Right renal pelvis (tissue), 4 donors: ENCODE measurements at places on chromosomes 1 and 21. TPM values are rescaled to one million over a fixed set of nuclear protein-coding genes. Genes with fewer than 3 reads are reported as not detected.

RAB3B gene
- 4.4 TPM for polyA plus RNA-seq

RIPPLY3 gene
- polyA plus RNA-seq, result 2.1 TPM

- DNase-seq, result no peak
Observed at GRCh38 chr1:17121881-17122280, 2.6 kb upstream of the PADI2 start.

DNA sequence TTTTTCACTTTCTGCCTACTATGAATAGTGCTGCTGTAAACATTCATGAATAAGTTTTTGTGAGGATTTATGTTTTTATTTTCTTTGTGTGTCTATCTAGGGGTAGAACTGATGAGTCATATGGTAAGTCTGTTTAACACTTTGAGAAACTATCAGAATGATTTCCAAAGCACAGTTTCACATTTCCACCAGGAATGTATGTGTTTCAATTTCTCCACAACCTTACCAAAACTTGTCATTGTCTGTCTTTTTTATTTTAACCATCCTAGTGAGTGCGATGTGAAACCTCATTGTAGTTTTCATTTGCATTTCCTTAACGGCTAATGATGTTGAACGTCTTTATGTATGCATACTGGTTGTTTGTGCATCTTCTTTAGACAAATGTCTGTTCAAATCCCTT, 23.5 kb downstream of the RNASEL start:
- DNase-seq, result no peak

GRCh38 chr21:44484498-44485253, 29.4 kb downstream of the LRRC3 start:
- no peak for DNase-seq

DNA sequence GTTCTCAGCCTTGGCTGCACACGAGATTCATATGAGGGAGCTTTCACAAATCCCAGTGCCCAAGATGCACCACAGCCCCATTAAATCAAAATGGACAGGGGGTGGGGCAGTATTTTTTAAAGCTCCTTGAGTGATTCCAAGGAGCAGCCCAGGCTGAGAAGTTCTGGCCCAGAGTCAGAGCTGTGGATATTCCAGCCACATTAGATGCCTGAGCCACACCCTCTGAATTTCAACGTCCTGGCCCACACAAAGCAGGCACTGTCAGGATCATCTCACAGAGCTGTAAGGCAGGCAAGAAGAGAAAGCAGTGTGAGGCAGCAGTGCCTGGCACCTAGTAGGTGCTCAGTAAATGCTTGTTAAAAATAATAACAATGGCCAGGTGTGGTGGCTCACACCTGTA, 37.4 kb downstream of the PAX7 start:
- no peak for DNase-seq

DNA sequence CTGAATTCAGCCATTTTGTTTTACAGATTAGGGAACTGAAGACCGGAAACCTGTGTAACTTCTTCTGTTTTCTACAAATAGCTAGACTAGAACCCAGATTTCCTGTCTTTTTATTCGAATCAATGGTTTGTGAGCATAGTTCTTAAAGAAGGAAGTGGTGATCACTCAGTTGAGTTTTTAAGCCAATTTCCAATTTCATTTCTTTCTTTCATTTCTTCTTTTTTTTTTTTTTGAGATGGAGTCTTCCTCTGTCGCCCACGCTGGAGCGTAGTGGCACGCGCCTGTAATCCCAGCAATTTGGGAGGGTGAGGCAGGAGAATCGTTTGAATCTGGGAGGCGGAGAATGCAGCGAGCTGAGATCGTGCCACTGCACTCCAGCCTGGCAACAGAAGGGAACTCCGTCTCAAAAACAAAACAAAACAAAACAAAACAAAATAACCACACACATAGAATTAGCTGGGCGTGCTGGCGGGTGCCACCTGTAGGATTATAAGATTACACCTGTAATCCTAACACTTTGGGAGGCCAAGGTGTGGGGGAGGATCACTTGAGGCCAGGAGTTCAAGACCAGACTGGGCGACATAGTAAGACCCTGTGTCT, 3.0 kb upstream of the MDM4 start:
- DNase-seq, result no peak

DNA sequence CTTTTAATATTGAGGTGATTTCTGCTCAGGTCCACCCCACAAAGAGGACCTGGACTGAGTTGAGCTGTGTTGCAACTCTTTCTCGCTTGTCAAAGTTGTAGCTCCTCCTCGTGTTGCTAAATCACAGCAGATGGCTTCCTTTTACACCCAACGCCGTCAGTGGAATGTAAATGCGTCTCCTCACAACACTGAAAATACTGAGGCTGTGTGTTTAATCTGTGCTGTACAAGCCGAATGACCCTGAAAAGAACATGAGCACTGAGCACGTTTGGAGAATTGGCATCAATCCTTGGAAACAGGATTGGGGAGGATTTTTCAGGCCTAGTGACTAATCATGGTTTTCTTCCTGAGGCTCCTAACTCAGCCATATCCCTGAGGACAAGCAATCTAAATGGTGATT, 196.0 kb downstream of the CRB1 start:
- peak; percentile 53 for DNase-seq

DNA sequence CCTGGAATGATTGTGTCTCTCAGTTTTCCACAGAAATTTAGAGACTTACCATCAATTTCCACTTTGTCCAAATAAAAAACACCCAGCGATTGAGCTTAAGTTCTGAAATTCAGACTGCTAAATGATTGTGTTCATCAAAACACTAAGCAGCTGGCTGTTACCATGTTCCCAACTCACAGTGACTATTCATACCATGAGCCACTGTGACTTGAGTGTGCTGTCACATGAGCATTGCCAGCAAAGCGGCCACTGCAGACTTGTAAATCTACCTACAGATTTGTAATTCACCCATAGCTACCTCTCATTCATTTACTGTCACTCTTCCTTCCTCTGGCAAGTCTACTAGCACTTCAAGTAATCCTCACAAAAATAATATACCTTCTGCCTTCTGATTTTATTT, 17.2 kb upstream of the PRKAB2 start:
- no peak for DNase-seq

- DNase-seq, result no peak
Observed at GRCh38 chr1:151344291-151344690, 2.8 kb downstream of the RFX5 start.

GRCh38 chr1:37708471-37708870, 16.2 kb downstream of the CDCA8 start:
- no peak for DNase-seq

- peak; percentile 45 for DNase-seq
Observed at GRCh38 chr1:45359882-45360513, 19.8 kb upstream of the MUTYH start.

DNA sequence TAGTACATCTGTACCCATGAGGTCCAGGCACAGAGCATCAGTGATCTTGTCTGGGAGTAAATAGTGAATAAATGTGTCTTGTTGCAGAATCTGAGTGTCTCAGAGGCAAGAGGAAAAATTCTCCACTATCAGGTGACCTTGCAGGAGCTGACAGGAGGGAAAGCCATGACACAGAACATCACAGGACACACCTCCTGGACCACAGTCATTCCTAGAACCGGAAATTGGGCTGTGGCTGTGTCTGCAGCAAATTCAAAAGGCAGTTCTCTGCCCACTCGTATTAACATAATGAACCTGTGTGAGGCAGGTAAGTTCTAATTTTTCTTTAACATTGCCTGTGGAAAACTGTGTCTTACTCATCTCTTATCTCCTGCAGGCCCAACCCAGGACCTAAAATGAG, 43.1 kb downstream of the IL12RB2 start:
- no peak for DNase-seq

GRCh38 chr1:173042806-173043205, 7.9 kb downstream of the TNFSF18 start:
- DNase-seq, result no peak

GRCh38 chr1:6928106-6928885, 143.0 kb downstream of the CAMTA1 start:
- no peak for DNase-seq

DNA sequence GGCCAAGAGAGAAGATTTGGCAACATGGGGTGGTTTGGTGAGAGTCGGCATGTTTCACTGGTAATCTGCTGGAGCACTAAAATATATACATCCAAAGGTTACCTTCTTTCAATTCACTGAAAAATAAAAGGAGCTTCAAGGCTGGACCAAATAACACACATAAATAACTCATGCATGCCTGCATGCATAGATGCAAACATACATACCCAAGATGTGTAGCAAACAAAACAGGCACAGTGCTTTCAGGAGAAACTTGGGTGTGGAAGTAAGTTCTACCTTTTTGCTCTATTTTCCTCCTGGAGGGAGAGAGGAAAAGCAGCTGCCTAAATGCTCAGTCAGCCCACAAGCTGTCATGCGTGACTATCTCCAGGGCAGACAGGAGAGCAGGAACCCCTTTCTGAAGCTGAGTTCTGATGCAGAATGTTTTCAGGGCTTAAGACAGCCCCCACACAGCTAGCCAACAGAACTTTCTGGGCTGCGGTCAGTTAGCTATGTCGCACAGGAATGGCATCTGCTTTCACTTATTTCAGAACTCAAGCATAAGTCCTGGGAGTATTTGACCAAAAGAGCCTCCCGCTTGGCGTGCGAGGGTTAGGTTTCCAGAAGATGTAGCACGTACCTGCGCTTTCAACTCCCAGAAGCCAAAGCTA, 166.2 kb downstream of the TOMM20 start:
- DNase-seq, result no peak

DNA sequence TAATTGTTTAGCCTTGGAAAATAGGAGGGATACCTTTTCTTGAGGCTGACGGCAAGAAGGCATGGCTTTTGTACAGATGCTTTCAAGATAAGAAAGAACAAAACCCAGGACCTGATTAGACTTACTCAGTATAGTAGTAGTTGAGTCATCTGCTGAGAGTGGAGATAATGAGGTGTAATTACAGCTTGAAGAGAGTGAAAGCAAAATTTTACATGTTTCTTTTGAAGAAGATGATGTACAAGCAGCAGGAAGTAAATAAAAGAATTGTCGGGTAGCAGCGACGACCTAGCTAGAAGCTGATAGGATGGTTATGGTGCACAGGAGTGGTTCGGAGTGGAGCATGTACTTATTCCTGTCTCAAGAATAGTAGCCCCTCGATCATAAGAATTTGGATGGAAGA, 6.6 kb downstream of the ANGPTL1 start:
- DNase-seq, result no peak

DNA sequence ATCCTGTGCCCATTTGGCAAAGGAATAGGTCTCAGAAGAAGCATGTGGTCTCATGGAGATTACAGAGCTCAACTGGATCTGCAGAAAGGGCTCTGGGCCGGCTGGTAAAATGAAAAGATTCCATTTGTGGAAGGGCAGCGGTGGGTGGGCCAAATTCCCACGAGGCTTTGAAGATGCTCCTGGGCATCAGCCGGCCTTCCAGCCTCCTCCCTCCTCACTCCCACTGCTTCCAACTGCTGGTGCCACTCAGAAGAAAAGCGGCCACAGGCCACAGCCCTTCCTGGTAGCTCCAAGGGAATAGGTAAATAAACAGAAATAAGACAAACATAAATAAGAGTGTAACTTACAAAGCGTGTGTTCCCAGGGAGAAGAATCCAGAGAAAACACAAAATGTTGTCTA, 136.3 kb upstream of the SLC44A3 start:
- DNase-seq, result no peak
